AG09309 (cell line): ENCODE measurements at places on chromosomes 6 and 20.
A peak's percentile ranks its signal among the peaks of the same experiment; 100 is the strongest.

GRCh38 chr20:5979801-5980200 is 29.3 kb downstream of the MCM8 start:
- DNase-seq, result no peak

GRCh38 chr6:56732517-56732916 is 89.8 kb upstream of the DST start:
- DNase-seq, result no peak

- no peak for DNase-seq
Observed at GRCh38 chr20:61447952-61448351, 195.9 kb downstream of the CDH4 start.

DNA sequence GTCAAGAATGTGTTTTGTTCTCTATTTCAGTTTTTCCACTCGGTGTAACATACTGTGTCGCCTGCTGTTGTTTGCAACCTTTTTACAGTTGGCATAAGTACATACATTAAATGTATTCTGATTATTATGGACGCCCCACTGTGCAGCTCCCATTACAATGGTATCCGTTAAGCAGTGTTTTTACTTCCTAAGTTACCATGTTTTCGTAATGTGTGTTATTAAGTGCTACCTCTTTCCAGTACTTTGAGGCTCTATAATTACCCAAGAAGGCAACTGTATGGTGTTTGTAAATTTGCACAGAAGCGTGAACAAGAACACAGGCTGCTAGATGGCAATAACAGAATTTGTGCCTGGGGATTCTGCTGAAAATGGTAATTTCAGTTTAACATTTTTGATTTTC is 568.0 kb upstream of the MARCKS start:
- DNase-seq, result no peak

DNA sequence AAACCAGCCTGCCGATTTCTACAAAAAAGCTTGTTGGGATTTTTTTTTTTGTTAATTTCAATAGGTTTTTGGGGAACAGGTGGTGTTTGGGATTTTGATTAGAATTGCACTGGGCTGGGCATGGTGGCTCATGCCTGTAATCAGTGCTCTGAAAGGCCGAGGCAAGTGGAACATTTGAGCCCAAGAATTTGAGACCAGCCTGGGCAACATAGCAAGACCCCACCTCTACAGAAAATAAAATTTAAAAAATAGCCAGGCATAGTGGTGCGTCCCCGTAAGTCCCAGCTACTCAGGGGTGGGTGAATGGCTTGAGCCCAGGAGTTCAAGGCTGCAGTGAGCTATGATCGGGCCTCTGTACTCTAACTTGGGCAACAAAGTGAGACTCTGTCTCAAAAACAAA is 40.5 kb upstream of the ASF1A start:
- no peak for DNase-seq

DNA sequence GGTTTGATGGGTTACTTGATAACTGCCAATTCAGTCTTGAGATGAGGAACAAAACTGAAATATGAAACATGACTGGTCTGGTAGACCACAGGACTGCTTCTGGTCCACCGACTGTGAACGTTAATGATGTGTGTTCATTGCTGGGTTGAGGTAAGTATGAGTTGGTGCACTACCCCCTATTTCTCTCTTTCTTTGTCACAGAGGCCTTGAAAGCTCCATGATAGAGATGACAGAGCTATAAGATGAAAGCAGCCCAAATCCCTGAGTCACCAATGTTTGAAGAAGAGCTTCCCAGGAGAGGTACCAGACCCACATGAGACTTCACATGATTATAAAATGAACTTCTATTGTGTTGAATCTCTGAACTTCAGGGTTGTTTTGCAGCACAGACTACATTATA is 555.5 kb downstream of the PTPRT start:
- no peak for DNase-seq

DNA sequence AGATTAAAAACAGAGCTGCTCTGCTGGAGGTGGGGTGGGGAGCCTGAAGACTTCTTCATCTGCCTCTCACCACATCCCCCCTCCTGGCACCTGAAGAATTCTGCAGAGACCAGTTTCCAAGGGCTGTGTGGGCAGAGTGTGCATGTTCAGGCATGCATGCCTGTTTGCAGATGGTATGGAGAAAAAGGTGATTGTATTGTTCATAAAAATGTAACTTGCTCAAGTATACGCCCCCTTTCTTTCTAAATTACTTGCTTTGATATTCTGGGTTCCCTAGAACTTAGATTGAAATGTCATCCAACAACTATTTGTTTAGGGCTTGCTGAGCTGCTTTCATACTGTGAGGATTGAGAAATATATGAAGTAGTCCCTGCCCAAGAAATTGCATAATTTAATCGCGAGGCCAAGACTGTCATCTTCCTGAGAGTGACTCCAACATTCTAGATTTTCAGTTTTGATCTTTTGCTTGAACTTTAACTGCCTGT is 83.6 kb downstream of the LCA5 start:
- DNase-seq, result no peak

- DNase-seq, result no peak
Observed at GRCh38 chr20:38450412-38450975, 15.4 kb upstream of the SNHG17 start.

GRCh38 chr20:34567892-34568865 is 9.7 kb downstream of the MAP1LC3A start:
- no peak for DNase-seq

GRCh38 chr6:4434655-4435054 is 299.3 kb upstream of the ECI2 start:
- DNase-seq, result no peak

DNA sequence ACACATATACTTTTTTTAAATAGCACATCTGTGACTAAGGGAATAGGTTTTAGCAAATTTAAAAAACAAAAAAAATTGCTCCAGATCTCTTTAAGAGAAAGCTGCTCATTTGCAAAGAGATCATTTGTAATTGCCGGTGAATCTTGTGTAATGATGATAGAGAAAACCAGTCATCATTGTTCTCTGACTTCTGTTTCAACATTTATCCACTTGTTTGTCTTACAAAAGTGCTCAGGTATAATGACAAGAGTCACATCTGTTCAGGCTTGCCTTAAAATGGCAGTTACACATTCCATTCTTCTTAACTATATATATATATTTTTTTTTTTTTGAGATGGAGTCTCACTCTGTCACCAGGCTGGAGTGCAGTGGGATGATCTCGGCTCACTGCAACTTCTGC is 165.2 kb downstream of the AIG1 start:
- no peak for DNase-seq

- no peak for DNase-seq
Observed at GRCh38 chr6:89596056-89596455, 42.5 kb downstream of the LYRM2 start.

GRCh38 chr6:163991321-163991720 is 576.8 kb downstream of the QKI start:
- no peak for DNase-seq

- no peak for DNase-seq
Observed at GRCh38 chr6:109445382-109445781, 4.9 kb downstream of the SMPD2 start.

DNA sequence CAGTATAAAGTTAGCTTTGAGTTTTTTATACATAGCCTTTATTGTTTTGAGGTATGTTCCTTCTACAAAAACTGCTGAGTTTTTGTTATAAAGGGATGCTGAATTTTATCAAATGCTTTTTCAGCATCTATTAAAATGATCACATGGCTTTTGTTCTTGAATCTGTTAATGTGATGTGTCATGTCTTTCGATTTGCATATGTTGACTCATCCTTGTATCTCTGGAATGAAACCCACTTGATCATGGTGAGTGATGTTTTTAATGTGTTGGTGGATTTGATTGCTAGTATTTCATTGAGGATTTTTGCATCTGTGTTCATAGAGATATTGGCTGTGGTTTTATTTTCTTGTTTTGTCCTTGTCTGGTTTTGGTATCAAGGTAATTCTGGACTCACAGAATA is 24.7 kb upstream of the BLCAP start:
- no peak for DNase-seq

DNA sequence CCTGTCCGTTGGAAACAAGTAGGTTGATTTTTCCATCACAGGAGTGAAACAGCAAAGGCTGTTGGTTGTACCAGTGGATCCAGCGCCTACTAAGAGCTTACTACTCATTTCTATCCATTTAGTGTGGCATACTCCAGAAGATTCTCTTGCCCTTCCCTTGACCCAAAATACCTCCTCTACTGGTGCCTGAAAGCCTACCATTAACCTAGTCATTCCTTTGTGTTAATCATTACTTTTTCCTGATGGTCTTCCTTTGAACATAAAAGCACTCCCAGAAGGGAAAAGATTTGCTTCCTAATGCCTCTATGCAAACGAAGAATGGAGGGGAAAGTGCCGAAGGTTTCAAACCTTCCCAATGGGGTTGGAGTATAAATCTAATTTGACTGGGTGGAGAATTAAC is 123.3 kb downstream of the QRSL1 start:
- DNase-seq, result no peak

GRCh38 chr6:90691823-90692222 is 105.0 kb upstream of the MAP3K7 start:
- DNase-seq, result no peak

GRCh38 chr6:11767978-11768756 is 10.4 kb downstream of the ADTRP start:
- no peak for DNase-seq

DNA sequence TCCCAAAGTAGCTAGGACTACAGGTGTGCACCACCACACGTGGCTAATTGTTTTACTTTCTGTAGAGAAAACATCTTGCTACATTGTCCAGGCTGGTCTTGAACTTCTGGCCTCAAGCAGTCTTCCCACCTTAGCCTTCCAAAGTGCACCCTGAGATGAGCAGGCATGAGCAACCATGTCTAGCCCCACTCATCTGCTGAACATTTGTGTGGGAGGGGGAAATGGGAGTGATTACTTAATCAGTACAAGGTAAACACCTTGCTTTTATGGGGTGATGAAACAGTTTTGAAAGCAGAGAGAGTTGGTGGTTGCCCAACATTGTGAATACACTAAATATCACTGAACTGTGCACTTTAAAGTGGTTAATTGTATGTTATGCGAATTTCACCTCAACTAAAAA is 5.3 kb downstream of the APMAP start:
- no peak for DNase-seq

DNA sequence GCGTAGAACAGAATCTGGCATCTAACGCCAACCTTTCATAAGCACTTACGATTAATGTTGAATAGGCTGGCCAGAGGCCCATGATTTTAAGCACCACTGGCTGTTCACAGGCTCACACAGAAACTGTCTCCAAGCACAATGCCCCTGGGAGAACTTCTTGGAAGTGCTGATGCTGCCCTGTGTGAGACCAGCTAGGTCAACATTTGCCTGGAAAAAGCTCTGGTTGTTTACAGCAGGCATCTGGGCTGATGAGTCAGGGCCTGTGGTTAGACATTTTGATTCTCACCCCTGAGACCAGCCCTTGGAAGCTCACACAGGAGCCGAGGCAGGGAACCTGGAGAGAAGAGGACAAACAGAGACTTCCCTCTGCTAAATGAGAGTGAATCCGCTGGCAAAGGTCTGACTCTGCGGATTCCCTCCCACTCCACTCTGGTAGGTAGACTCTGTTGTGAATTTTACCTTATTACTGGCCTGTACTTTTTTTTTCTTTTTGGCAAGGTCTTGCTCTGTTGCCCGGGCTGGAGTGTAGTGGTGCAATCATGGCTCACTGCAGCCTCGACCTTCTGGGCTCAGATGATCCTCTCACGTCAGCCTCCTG is 6.8 kb upstream of the SULF2 start:
- peak; percentile 92 for DNase-seq

DNA sequence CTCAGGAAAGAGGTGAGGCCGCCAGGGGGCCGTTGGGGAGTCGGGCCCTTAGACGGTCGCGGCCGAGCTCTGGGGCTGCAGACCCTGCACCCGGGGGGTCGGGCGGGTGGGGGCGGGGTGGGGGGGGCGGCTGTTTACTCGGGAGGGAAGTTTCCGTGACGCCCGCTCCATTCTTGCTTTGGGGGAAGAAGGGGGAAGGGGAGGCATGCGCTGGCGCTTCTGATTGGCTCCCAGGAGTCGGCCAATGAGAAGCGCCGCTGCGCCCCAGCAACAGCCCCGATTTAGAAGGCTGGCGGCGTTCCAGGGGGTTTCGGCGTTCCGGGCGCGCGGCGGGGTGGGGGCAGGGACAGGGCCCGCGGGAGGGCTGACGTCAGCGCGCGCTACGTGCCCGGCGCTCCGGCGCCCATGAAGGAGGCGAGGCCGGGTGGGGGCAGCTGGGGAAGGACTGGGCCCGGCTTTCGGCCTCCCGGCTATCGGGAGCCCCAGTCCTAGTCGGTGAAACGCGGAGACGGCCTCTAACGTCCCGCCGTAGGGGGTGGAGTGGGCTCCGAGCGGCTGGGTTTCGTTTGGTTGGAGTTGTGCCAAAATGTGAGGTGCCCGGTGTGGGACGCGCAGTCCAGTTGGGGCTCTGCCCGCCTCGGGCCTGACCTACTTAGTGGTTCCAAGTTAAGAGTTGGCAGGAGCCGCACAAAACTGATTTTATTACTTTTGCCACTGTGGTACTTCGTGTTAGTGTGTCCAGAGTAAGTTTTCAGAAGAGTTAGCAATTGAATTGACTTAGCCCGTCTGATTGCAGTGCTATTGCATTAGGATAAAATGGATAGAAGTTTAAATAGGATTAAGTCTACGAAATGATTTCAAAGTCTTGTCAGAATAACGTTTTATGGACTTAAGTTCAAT is 1.1 kb downstream of the PNRC1 start:
- peak; percentile 89 for DNase-seq

DNA sequence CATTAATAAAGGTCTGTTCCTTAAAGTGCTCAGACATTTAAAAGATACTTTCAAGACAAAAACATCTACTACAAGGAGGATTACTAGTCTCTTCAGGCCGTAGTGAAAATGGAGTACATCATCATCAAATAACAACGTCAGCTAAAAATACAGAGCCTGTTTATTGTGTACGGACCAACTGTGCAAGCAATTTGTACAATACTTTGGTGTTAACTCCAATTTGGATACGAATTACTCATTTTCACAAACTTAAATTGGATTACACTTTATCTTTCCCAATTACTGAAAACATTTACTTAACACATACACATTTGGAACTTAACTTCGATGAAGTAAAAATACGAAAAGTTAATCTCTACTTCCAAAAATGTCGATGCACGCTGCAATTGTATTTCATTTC is 802 bp downstream of the CYP39A1 start:
- no peak for DNase-seq

- no peak for DNase-seq
Observed at GRCh38 chr6:5294392-5295211, 33.3 kb downstream of the FARS2 start.

DNA sequence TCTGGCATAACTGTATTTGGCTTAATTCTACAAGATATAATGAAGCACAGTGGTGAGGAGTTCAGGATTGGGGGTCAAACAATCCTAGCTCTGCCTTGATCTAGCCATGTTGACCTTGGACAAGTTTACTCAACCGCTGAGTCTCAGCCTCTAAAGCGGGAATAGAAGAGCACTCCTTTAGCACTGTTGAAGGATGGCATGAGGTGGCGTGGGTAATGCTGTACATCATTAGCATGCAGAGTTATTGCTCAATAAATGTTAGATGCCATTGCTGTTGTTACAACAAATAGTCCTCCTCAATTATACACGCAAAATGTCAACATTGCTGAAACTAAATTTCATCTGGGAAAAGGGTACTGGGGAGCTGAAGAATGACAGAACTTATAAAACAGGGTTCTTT is 78.6 kb downstream of the KIF13A start:
- DNase-seq, result no peak
